Prostate gland (tissue), 2 donors: ENCODE measurements at places on chromosomes 5 and 9. TPM values are rescaled to one million over a fixed set of nuclear protein-coding genes. Genes with fewer than 3 reads are reported as not detected.

HMCN2 gene
- 5.5 TPM for total RNA-seq

GRCh38 chr5:113266913-113267227 is 167.9 kb downstream of the TSSK1B start:
- no peaks in the 10 kb centered on the region for H3K4me1 ChIP-seq
- H3K27ac ChIP-seq = no peak overlapping the region
- no peaks in the 10 kb centered on the region for H3K27me3 ChIP-seq
- DNase-seq = peak; percentile 39
- H3K36me3 ChIP-seq = no peaks in the 10 kb centered on the region

DNA sequence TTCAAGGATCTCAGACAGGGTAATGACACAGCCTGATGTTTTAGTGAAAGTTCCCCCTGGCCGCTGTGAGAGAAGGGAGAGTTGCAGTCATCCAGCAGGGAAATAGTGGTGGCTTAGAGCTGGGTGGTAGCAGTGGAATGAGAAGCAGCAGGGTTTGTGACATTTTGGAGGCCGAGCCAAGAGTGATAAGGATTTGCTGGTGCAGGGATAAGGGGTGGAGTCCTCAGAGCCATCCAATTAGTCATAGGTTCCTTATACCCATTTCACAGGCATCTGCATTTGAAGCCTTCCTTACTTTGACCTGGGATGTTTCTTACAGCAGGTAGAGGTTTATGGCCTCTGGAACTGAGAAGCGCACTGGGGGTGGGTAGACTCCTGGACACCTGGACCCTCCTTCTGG is 12.8 kb downstream of the JADE2 start:
- no peaks in the 10 kb centered on the region for H3K27me3 ChIP-seq
- peaks cover 7% of the 10 kb centered on the region for H3K36me3 ChIP-seq
- DNase-seq = no peak
- no peak overlapping the region for H3K4me3 ChIP-seq
- no peaks in the 10 kb centered on the region for H3K4me1 ChIP-seq

DNA sequence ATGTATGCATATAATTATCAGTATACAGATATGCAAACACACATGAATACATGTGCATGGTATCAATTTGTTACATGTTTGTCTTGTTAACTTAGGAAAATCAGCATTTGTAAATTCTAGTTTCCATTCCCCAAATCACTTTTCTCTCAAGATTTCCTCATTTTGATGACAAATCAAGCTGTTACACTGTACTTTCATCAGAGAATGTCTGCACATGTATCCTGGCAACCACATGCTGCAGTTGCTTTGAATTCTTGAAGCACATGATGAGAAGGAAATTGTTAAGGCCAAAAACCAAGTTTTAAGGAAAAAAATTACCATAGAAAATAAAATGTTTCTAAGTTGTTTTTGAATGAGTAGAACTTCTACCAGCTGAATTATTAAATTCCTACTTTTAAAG is 1834.5 kb downstream of the EFNA5 start:
- no peak overlapping the region for H3K4me3 ChIP-seq
- no peaks in the 10 kb centered on the region for H3K36me3 ChIP-seq
- no peaks in the 10 kb centered on the region for H3K4me1 ChIP-seq
- H3K27me3 ChIP-seq = no peaks in the 10 kb centered on the region
- DNase-seq = no peak

SLC36A3 gene
- 0.28 TPM for total RNA-seq

GRCh38 chr9:28651050-28651722 is 1077.9 kb upstream of the C9orf72 start:
- no peak overlapping the region for H3K4me3 ChIP-seq
- H3K27ac ChIP-seq = no peak overlapping the region
- DNase-seq = no peak

TAF11L5 gene
- total RNA-seq = not detected

DNA sequence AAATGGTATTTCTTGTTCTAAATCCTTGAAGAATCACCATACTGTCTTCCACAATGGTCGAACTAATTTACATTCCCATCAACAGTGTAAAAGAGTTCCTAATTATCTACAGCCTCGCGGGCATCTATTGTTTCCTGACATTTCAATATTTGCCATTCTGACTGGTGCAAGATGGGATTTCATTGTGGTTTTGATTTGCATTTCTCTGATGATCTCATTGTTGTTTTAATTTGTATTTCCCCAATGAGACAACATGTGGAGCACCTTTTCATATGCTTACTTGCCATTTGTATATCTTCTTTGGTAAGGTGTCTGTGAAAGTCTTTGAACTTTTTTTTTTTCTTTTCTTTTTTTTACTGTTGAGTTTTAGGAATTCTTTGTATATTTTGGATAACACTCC is 473.6 kb downstream of the KCTD16 start:
- H3K4me3 ChIP-seq = no peak overlapping the region
- no peaks in the 10 kb centered on the region for H3K36me3 ChIP-seq
- no peak for DNase-seq
- H3K27me3 ChIP-seq = no peaks in the 10 kb centered on the region

PCDHA12 gene
- 0.40 TPM for total RNA-seq

- no peaks in the 10 kb centered on the region for H3K36me3 ChIP-seq
- H3K27me3 ChIP-seq = no peaks in the 10 kb centered on the region
- peak; percentile 71 for DNase-seq
- H3K4me1 ChIP-seq = no peaks in the 10 kb centered on the region
- peak overlapping the region; percentile 89 for H3K4me3 ChIP-seq
Observed at GRCh38 chr9:83920469-83920926, 734 bp downstream of the KIF27 start.

GRCh38 chr9:130177898-130178805 is 5.9 kb downstream of the NCS1 start:
- no peak overlapping the region for H3K4me3 ChIP-seq
- no peaks in the 10 kb centered on the region for H3K27me3 ChIP-seq
- H3K27ac ChIP-seq = peak overlapping the region; percentile 50
- H3K4me1 ChIP-seq = no peaks in the 10 kb centered on the region
- H3K36me3 ChIP-seq = no peaks in the 10 kb centered on the region
- DNase-seq = no peak

PCDHGC4 gene
- total RNA-seq = 4.1 TPM

DNA sequence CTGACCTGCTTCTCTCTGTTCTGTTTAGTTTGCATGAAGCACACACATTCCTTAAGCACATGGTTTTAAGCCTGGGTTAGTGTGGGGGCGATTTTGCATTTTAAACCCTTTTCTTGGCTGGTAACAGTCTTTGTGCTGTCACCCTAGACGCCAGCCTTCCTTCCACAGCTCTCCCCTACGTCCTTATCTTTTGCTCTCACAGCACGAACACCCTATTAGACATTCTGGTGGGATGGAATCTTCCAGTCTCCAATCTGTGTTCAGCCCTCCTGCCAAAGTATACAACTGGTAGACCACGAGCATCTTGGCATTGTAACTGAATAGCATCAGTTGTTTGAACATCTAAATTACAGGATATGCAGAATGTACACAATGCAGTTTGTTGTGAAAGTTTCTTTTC is 316.9 kb upstream of the IRX2 start:
- H3K27ac ChIP-seq = no peak overlapping the region
- no peak overlapping the region for H3K4me3 ChIP-seq
- DNase-seq = no peak
- no peaks in the 10 kb centered on the region for H3K4me1 ChIP-seq
- no peaks in the 10 kb centered on the region for H3K36me3 ChIP-seq
- no peaks in the 10 kb centered on the region for H3K27me3 ChIP-seq

MAMDC4 gene
- total RNA-seq = 17.7 TPM

MYOT gene
- total RNA-seq = 7.2 TPM

- H3K36me3 ChIP-seq = no peaks in the 10 kb centered on the region
- H3K27me3 ChIP-seq = no peaks in the 10 kb centered on the region
- DNase-seq = no peak
Observed at GRCh38 chr9:34486572-34486971, 28.0 kb downstream of the DNAI1 start.

DNA sequence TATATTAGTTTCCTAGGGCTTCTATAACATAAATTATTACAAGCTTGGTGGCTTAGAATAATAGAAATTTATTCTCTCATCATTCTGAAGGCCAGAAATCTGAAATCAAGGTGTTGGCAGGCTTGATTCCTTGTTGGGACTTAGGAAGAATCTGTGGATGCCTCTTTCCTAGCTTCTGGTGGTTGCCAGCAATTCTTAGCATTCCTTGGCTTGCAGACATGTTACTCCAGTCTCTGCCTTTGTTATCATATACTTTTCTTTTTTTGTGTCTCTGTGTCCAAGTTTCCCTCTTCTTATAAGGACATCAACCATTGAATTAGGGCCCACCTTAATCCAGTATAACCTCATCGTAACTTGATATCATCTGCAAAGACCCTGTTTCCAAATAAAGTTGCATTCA is 31.4 kb downstream of the CTNNA1 start:
- no peaks in the 10 kb centered on the region for H3K4me1 ChIP-seq
- no peaks in the 10 kb centered on the region for H3K27me3 ChIP-seq
- H3K4me3 ChIP-seq = no peak overlapping the region
- DNase-seq = no peak
- H3K27ac ChIP-seq = no peak overlapping the region

GRCh38 chr5:142403583-142403982 is 78.8 kb upstream of the SPRY4 start:
- H3K36me3 ChIP-seq = no peaks in the 10 kb centered on the region
- DNase-seq = peak; percentile 31
- H3K27ac ChIP-seq = no peak overlapping the region
- H3K4me1 ChIP-seq = no peaks in the 10 kb centered on the region
- no peaks in the 10 kb centered on the region for H3K27me3 ChIP-seq

PCDHB15 gene
- 0.82 TPM for total RNA-seq

DNA sequence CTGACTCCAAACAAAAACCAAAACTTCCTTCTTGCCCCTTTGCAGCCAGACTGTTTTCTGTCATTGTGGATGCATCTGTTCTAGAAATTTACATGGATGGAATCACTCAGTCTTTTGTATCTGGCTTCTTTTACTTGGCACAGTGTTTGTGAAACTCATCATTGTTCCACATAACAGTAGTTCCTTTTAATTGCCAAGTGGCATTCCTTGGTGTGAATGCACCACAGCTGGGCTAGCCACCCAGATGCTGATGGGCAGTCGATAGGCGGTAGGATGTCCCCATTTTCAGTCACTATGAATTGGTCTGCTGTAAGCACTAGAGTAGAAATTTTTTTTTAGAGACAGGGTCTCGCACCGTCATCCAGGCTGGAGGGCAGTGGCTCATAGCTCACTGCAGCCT is 6.3 kb upstream of the CLPTM1L start:
- DNase-seq = no peak
- H3K4me1 ChIP-seq = no peaks in the 10 kb centered on the region
- H3K27ac ChIP-seq = no peak overlapping the region
- H3K36me3 ChIP-seq = no peaks in the 10 kb centered on the region
- no peaks in the 10 kb centered on the region for H3K27me3 ChIP-seq

KIF24 gene
- 7.3 TPM for total RNA-seq

DNA sequence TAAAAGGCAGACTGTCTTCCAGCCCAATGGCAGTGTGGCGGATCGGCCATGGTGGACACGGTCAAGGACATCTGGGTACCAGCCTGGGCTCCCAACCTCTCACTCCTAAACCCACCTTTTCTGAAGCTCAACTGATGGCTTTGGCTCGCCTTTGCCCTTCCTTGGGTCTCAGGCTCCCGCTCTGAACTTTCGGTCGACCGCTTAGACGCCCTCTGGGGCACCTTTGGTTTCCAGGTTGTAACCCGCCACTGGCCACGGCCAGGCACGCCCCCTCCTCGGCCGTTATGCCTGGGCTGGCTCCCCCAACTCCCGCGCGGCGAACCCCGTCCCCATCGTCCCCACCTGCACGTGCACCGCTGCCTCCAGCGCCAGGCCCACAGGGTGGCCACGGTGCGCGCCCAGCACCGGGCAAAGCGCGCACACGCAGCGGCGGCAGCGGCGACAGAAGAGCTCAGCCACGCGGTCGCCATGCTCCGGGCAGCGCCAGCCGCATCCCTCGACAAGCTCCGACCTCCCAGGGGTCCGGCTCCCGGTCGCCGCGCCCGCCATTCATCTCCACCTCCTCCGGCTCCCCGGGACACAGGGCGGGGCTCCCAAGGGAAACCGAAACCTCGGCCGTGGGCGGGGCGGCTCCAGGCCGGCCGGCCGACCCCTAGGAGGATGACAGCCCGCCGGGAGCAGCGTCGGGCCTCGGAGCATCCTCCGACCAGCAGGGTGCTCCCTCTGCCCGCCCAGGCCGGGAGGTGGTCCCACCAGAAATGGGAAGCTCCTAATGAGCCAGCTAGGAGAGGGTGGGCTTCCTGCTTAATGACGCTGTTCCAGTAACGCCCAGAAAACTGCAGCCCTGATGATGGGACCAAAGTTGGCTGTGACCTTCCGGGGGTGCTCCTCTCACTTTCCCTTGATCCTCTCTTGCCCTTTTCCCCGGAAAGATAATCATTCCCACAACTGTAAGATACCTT is at the start of gene TRIM14:
TRIM14 (minus strand) TSS at position 583 of the 962 bp plus-strand sequence; CDS start at position 549, 34 bp downstream.
- peak within 1 kb of the TSS; percentile 88 for H3K27ac ChIP-seq
- H3K4me3 ChIP-seq = peak within 1 kb of the TSS; percentile 63
- no peaks in the 10 kb centered on the region for H3K36me3 ChIP-seq
- H3K27me3 ChIP-seq = no peaks in the 10 kb centered on the region

PTGDS gene
- total RNA-seq = 5,242 TPM

GRCh38 chr5:67053229-67053628 is 143.4 kb downstream of the CD180 start:
- H3K4me1 ChIP-seq = no peaks in the 10 kb centered on the region
- no peaks in the 10 kb centered on the region for H3K36me3 ChIP-seq

CDH10 gene
- total RNA-seq = 0.77 TPM

GCNT4 gene
- total RNA-seq = 1.3 TPM

CCDC183 gene
- total RNA-seq = 9.5 TPM

- peak; percentile 20 for DNase-seq
- H3K4me3 ChIP-seq = no peak overlapping the region
- no peaks in the 10 kb centered on the region for H3K27me3 ChIP-seq
- H3K36me3 ChIP-seq = no peaks in the 10 kb centered on the region
- H3K27ac ChIP-seq = no peak overlapping the region
Observed at GRCh38 chr5:171629628-171630349, 155.8 kb upstream of the SMIM23 start.

GRCh38 chr5:93225748-93226147 is 355.3 kb downstream of the NR2F1-AS1 start:
- H3K4me3 ChIP-seq = no peak overlapping the region
- H3K27ac ChIP-seq = no peak overlapping the region
- H3K27me3 ChIP-seq = no peaks in the 10 kb centered on the region
- H3K36me3 ChIP-seq = no peaks in the 10 kb centered on the region
- no peaks in the 10 kb centered on the region for H3K4me1 ChIP-seq
- no peak for DNase-seq

LVRN gene
- not detected for total RNA-seq

- DNase-seq = no peak
- no peaks in the 10 kb centered on the region for H3K36me3 ChIP-seq
- H3K4me3 ChIP-seq = no peak overlapping the region
Observed at GRCh38 chr5:116569999-116570398, 4.6 kb downstream of the SEMA6A start.

RXFP3 gene
- not detected for total RNA-seq

- no peaks in the 10 kb centered on the region for H3K27me3 ChIP-seq
- no peaks in the 10 kb centered on the region for H3K36me3 ChIP-seq
- H3K4me3 ChIP-seq = no peak overlapping the region
- H3K4me1 ChIP-seq = peaks cover 5% of the 10 kb centered on the region
- H3K27ac ChIP-seq = peak overlapping the region; percentile 41
Observed at GRCh38 chr9:117303643-117304230, 111.1 kb downstream of the ASTN2 start.
